ENCODE measurements at places on chromosomes 3 and 15.

GRCh38 chr3:53253707-53254508, 1.9 kb downstream of the TKT start:
- no peak for DNase-seq

DNA sequence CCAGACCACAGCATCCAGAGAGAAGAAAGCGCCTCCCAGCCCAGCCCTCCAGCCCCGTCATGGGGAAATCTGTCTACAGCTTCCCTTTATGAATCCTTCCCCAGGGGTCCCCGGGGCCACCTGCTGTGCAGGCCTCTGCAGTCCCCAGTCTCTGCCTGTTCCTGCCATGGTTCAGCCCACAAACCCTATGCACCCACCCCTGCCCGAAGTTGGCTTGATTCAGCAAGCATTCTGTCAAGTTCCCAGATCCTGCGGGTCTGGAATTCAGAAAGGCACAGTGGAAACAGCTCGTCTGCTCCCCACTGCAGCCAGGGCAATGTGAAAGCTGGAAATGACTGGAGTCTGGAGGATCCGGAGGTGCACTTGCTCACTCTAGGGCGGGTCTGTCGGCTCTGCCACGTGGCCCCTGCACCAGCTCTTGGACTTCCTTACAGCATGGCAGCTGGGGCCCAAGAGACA, 2.9 kb upstream of the OCA2 start:
- DNase-seq, result no peak

DNA sequence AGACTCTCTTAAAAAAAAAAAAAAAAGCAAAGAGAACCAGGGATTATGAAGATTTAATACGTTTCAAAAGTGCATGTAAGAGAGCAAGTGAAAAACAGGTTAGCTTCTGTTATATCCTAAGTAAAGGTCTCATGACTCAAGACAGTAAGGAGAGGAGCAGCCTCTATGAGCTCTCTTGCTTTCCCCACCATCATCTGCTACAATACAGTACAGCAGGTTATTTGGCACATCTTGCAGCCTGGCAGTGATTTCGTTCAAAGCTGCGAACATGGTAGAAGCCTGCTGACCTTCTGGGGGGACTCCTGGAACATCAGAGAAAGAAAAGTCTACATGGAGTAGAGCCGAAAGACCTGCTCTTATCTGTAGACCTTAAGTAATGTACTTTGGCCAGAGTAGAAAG, 129.2 kb upstream of the PLXND1 start:
- no peak for DNase-seq

DNA sequence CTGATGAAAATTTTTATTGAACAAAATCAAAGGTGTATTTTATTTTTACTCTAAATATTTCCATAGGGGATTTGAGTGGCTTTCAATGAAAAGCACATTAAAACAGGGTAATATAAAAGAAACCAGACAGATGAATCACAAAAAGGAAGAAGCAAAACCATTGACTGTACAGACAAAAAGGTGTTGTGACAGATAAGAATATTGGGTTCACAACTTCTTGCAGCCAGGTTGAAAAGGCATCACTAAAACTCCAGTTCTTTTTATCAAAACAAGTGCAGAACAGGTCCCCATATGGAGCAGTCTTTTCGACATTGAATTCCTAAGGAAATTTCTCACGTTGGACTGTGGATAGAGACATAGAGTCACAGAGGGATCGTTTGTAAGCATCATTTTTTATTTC, 53.8 kb downstream of the AGTR1 start:
- DNase-seq, result no peak

DNA sequence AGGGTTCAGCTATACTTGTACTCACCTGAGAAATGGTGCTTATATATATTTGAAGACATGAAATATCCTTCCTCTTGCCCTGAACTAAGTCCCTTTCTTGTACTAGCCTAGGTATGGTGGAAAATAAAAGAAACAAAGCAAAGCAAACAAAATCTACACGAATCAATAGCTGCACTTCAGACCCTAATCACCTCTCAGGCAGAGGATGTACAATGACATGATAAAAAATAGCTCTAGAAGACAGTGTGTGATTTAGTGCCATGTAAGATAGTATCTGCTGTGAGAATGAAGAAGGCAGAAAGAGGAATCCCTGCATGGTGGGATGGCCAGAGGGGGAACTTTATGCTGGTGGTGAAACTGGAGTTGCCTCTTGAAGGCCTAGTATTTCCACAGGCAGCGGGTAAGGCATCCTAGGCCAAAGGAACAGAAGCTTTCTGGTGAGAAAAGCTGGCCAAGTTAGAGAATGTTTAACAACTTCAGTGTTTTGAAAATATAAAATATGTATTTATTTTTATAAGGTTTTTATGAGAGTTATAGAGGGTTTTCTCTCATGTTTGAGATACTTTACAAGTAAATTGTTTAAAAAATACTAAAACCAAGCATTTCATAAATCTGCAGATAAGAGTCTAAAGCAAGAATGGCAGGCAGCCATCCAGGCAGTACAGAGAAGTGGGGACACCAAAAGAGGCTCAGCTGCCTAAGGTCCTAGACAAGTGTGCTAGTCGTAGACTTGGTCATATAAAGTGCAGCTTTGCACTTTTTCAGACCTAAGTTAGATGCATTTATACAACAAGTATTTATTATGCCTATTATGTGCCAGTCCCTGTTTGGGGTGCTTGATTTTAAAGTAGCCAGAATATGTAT, 14.9 kb downstream of the LEKR1 start:
- DNase-seq, result no peak

DNA sequence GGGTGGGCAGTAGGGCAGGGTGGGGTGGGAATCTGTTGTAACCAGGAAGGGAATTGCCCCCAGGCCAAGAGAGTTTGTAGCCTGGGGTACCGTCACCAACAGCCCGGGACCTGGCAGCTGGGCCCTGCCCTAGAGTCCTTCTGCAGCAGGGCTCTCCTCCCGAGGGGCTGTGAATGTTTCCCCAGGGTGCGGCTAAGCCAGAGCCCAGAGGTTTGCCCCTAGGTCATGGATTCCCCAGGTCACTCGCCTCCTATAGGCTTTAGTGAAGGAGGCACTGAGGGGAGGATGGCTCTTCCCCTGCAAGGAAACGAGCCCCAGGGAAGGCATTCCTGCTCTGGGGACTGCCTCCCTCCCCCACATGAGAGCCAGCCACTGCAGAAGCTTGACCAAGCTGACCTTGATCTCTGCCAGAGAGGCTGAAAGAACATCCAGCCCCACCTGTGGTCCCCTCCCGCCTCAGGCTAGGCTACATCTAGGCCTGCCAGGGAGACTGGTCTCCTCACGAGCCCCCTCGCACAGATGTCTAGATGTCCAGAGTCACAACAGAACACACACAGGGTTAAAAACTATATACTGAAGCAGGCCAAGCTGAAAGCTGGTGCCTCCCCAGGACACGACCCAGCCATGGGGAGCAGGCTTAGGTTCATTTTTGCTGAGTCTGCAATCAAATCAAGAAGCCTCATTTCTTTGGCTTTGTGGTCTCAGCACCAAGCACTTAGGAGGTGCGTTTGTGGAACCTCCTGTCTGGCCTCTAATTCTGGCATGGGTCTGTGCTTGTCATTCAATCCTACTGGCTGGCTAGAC, 69.1 kb upstream of the TAMM41 start:
- DNase-seq, result no peak

GRCh38 chr15:58666957-58667356, 82.5 kb downstream of the ADAM10 start:
- DNase-seq, result no peak

- DNase-seq, result no peak
Observed at GRCh38 chr15:28018291-28019044, 80.6 kb downstream of the OCA2 start.

GRCh38 chr3:7487763-7488162, 626.8 kb downstream of the GRM7 start:
- DNase-seq, result no peak

GRCh38 chr3:13650210-13651056, 101.5 kb downstream of the FBLN2 start:
- DNase-seq, result no peak

DNA sequence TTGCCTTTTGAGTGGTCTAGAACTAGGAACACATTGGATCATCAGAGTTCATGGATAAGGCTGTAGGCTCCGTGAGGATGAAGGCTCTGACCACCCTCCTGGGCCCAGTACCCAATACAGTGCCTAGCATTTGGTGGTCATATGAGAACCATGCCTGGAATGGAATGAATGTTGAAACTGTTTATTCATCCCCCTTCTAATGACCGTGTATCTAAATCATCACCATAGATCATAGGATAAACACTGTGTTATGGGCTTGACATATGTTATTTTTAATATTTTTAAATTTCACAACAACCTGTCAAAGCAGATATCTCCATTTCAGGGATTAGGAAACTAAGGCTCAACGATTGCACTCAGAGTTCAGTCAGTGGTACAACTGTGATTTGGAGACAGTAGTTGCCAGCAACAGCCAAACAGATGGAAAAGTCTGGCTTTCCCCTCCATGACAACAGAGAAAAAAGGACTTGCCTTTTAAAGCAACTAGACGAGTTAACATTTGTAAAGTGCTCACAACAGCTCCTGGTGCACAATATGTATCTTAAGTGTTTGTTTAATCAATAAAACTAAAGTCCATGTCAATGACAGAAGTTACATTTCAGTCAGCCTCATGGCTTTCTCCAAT, 89.6 kb downstream of the TMEM266 start:
- DNase-seq, result no peak

DNA sequence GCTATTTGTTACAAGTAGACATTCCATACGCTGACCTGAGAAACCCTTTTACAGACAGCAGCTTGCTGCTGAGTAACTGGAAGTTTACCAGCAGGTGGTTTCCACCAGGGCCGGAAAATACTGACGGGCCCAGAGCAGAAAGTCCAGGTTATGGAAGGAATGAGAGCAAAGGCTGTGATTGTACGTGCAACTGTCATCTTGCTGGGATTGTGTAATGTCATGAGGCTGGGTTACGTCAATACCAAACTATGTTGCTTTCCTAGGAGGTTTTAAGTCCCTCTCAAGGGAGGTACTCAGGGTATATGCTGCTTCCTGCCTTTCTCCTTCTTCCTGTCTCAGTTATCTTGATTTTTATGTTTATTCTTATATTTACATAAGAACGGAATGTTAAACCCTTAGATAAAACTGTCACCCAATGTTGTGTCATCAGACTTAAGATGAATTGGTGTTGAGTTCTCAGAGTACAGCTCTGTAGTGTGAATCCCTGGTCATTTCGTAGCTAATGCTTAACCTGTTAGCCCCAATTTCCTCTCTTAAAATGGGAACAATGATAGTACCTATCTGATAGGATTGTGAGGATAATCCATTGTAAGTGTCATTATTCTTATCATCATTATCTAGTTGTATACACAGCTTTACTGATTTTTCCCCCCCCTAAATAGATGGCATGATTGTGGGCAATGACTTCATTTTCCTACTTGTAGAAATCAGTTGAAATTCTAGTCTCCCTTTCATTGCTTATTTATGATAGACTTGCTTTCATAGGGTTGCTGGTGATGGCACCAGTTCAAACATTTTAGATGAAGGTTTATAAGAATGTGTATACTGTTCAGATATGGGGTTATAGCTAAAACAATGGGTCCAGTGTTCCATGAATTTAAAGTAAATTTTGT, 101.4 kb downstream of the FNDC3B start:
- DNase-seq, result no peak

DNA sequence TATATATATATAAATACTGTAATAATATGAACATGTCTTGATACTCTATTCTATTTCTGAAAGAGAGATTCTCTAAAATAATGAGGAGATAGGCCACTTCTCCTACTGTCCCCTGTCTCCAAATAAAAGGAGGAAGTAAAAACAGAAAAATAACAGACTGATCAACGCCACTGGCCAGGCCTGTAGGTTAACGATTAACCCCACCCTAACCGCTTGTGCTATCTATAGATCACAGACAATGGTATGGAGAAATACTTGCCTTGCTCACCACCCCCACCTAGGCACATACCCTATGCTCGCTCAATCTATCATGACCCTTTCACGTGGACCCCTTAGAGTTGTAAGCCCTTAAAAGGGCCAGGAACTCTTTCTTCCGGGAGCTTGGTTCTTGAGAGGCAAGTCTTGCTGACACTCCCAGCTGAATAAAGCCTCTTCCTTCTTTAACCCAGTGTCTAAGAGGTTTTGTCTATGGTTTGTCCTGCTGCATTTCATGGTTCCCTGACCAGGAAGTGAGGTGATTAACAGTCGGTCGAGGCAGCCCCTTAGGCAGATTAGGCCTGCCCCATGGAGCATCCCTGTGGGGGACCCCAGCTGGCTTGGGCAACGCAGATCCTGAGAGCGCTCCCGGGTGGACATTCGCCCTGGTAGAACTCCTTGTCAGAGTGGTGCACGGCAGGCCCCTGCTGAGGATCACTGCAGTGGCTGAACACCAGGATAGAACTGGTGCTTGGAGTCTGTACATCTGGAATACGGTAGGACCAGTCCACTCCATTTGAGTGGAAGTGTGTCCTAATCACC, 521.8 kb upstream of the CNTN3 start:
- no peak for DNase-seq

DNA sequence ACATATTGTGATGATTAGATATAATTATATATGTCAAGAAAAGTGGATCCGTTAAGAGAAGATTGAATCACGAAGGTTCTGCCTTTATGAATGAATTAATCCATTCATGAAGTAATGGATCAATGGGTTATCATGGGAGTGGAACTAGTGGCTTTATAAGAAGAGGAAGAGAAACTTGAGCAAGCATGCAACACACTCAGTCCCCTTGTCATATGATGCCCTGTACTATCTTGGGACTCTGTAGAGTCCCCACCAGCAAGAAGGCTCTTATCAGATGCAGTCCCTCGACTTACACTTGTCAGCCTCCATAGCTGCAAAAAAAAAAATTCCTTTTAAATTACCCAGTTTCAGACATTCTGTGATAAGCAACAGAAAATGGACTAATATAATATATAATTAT, 301.9 kb downstream of the RAP2B start:
- DNase-seq, result peak; percentile 16

DNA sequence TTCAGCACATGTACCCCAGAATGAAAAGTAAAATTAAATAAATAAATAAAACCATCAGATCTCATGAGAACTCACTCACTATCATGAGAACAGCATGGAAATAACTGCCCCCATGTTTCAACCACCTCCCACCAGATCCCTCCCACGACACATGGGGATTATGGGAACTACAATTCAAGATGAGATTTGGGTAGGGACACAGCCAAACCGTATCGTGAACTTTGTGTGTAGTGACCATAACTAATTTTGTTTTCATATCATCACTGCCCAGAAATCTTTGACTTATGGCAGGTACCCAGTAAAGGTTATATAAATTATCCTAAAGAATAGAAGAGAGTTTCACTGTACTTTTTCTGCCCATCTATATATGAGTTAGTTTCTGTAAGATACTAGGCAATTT, 766.5 kb downstream of the ROBO1 start:
- no peak for DNase-seq

GRCh38 chr15:67396114-67396513, 124.8 kb upstream of the C15orf61 start:
- no peak for DNase-seq

GRCh38 chr15:73175382-73175781, 123.1 kb downstream of the NEO1 start:
- no peak for DNase-seq

DNA sequence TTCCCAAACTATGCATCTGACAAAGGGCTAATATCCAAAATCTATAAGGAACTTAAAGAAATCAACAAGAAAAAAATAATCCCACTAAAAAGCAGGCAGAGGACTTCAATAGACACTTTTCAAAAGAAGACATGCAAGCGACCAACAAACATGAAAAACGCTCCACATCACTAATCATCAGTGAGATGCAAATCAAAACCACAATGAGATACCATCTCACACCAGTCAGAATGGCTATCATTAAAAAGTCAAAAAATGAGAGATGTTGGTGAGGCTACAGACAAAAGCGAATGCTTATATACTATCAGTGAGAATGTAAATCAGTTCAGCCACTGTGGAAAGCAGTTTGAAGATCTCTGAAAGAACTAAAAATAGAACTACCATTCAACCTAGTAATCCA, 20.2 kb downstream of the CFAP44 start:
- DNase-seq, result peak; percentile 5

Measured in GM12878 (cell line).